Fibroblast of skin of scalp (primary cell): ENCODE measurements at places on chromosomes 1 and 21.

GRCh38 chr1:87872692-87873091 lies 544.0 kb downstream of the LMO4 start:
- no peak for DNase-seq

GRCh38 chr1:44822981-44823451 lies 14.7 kb downstream of the BTBD19 start:
- no peak for DNase-seq

- peak; percentile 33 for DNase-seq
Observed at GRCh38 chr1:107637101-107637500, 327.9 kb downstream of the VAV3 start.

GRCh38 chr1:201127755-201128455 lies 921 bp upstream of the ASCL5 start:
- peak; percentile 82 for DNase-seq

DNA sequence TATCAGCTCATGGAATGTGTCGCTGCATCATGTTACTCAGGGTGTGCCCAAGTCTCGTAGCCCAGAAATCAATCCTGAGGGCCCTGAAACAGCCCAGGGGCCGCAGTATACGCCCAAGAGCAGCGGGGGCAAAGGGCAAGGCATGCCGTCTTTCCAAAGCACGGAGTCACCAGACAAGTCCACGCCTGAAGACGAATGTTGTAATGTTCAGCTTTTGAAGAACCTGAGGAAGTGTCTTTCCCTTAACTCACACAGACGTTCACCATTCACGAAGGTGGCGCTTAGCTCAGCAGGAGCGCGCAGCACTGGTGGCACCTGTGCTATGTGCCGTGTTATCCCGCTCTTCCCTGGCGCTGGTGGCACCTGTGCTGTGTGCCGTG lies 18.8 kb upstream of the PWP2 start:
- DNase-seq: no peak

DNA sequence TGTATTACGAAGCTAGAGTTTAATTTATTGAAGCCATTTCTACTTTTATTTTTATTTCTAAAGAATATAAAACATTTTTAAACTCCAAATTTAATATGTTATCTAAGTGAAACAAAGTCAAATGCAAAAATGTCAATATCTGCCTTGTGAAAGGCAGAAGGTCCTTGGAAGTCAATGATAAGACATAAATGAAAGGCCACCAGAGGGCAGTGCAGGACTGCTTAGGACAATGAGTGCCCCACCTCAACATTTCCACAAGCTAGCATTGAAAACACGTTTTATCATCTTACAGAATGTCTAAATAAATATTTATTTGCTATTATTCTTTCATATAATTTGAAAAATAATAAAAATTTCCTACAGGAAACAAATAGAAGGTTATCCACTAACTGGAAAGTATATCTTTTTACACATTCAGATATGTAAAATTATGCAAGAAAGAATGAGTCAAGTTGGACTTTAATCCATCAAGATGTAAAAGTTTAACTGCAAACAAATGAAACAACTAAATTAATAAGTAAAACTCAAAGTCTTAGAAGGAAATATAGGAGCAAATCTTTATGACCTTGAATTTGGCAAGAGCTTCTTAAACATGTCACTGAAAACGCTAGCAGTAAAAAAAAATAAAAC lies 140.1 kb upstream of the FMN2 start:
- peak; percentile 66 for DNase-seq

DNA sequence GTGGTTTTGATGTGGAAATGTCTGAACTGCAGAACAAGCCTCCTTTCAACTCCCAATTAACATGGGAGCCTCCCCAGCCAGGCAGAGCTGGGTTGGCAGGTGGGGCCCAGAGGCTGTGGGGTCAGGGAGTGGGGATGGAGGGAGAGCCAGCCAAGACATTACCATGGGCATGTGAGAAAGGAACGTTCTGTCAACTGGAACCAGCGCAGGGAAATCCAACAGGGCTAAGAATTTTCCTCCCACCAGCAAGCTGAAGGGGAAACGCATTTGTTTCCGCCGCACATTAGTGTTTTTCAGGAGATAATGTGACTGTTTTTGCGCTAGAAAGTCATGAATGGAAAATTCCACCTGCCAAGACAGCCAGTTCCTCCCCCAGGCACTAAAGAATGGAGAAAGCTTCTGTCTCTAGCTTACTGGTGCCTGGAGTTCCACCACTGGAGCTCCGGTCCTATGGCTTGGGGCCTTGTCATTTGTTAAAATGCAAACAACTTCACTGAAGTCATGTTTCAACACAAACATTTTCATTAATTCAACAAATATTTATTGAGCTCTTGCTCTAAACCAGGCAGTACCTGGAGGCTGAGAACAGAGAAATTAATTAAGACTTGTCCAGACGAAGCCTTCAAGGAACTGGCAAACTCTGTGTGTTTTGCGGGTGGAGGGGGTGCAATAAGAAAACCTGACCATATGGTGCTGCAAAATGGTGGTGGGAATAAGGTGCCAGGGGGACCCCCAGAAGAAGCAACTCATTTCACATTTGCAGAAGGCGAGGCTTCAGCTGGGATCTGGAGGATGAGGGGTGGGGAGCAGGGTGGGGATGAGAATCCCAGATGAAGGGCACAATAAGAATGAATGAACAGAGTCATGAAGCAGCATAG lies 305.1 kb downstream of the MATN1 start:
- DNase-seq: no peak

DNA sequence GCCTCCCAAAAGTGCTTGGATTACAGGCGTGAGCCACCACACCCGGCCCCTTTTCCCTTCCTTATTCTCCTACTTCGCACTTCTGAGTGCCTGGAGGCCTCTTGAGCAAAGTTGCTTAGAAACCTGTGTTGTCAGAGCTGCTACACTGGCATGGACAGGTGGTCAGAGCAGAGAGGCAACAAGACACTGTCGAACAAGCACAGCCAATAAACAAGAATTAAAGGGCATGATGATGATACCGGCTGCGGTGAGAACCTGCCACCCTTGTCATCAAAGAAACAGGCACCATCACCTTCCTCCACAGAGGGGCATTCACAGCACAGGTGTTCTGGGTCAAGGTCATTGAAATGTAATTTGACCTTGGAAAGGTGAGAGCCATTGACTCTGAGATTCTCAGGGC lies 23.3 kb downstream of the STUM start:
- DNase-seq: no peak

GRCh38 chr1:209839875-209840546 lies 12.2 kb downstream of the UTP25 start:
- DNase-seq: peak; percentile 94

- no peak for DNase-seq
Observed at GRCh38 chr1:7293702-7294629, 477.1 kb upstream of the VAMP3 start.

DNA sequence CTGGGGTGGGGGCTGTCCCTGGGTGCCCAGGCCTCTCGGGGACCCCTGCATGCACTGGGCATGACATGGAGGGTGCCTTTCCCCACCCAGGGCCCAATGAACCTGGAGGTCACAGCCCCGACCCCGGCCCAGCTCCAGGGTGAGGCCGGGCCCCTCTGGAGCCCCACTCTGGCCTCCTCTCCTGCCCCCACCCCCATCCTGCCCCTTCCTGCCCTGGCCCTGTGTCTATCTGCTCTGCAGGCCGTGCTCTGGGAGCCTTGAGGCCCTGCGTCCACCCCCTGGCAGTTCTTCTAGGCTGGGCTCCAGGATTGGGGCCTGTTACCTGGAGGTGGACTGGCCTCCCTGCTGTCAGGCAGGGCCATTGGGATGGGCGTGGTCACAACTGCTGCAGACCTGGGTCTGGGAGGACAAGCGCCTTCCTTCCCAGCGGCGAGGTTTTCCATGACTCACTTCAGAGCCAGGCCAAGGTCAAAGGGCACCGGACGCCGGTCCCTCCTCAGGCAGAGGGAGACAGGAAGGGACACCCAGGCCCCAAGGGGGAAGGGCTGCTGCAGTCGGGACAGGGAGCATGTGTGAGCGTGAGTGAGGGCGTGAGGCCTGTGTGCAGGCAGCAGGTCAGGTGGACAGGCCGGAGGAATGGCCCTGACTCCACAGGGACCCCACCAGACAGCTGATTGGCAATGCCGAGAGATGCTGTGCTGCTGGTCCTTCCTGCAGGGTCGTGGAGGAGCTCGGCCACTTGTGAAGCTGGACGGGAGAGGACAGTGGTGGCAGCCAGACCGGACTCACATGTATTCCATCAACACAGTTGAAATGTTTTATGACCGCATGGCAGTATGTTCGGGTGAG lies 31.1 kb upstream of the POFUT2 start:
- DNase-seq: no peak

DNA sequence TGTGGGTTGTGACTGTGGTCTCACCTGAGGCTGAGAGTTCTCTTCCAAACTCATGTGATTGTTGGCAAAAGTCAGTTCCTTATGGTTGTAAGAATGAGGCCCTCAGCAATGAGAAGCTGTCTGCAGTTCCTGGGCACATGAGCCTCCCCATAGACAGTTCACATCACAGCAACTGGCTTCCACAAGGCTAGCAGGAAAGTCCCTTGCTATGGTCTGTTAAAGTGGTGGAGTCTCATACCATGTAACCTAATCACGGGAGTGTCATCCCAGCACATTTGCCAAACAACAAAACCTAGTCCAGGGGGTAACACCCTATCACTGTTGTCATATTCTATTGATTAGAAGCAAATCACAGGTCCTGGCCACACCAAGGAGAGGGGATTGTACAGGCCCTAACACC lies 163.8 kb downstream of the BACH1 start:
- DNase-seq: no peak

- DNase-seq: no peak
Observed at GRCh38 chr1:160373696-160374095, 6.8 kb downstream of the NHLH1 start.

GRCh38 chr1:105544475-105544874 lies 1512.0 kb upstream of the PRMT6 start:
- peak; percentile 43 for DNase-seq

DNA sequence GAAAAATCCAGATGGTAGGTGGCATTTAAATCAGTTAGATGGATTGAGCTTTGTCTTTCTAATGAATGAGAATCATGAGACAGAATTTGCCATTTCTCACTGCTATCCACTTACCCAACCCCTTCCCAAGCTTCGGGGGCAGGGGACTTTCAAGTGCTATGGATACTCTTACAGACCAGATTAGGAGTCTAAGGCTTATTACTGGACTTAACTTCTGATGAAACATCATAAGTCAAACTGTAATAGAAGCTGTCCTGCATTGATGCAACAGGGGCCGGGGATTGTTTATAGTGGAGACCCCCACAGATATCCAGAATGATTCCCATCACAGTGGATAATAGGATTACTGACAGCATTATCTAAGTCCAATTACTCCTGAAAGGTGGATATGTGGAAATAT lies 267.0 kb downstream of the NUF2 start:
- DNase-seq: no peak

DNA sequence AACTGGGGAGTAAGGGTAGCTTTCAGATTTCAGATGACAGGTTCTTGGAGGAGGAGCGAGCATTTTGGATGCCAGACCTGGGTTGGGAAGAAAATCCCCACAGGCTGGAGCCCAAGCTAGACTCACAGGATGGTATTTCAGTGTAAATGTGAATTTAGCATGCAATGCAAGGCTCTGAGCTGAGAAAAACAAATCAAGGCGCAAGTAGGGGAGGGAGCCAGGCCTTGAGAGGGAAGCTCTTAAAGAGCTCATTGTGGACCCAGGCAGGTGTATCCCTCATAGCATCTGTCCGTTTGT lies 386.1 kb downstream of the MATN1 start:
- no peak for DNase-seq

DNA sequence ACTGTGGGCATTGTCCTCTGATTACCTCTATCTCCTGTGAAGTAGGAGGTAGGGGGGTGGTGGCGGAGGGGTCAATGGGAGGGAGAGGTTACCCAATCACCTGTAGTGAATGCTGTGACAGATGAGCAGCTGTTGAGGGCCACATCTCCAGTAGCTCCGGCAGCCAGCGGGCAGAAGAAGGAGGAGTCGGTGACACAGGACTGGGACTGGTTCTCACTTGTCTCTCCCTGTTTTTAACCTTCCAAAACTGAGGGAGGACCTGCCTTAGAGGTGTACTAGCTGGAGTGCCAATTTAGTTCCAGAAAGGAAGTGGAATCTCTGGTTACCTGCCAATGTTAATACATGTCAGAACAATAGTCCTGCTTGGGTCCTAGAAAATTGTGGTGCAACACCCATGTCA lies 56.2 kb upstream of the ENAH start:
- DNase-seq: no peak

DNA sequence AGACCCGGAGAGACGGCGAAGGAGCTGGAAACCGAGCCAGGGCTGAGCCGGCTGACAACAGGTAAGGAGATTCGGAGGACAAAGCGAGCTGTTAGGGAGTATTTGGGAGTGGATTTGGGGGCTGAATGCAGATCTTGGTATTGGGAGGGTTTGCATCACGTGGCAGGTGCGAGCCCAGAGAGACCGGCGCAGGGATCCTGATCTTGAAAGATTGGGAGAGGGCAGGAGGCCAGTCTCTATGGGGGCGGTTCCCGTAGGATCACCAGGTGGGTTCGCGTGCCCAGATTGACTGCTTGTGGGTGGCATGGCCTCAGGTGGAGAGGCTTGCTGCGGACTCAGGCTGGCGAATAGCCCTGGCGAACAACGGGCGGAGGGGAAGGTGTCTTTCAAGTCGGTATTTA lies 204 bp downstream of the CIART start:
- DNase-seq: no peak

- peak; percentile 53 for DNase-seq
Observed at GRCh38 chr1:8382051-8382505, 64.2 kb downstream of the SLC45A1 start.

GRCh38 chr1:38487396-38487795 lies 372.2 kb downstream of the RRAGC start:
- DNase-seq: no peak

GRCh38 chr1:183989078-183989577 lies 48.4 kb downstream of the COLGALT2 start:
- peak; percentile 74 for DNase-seq

DNA sequence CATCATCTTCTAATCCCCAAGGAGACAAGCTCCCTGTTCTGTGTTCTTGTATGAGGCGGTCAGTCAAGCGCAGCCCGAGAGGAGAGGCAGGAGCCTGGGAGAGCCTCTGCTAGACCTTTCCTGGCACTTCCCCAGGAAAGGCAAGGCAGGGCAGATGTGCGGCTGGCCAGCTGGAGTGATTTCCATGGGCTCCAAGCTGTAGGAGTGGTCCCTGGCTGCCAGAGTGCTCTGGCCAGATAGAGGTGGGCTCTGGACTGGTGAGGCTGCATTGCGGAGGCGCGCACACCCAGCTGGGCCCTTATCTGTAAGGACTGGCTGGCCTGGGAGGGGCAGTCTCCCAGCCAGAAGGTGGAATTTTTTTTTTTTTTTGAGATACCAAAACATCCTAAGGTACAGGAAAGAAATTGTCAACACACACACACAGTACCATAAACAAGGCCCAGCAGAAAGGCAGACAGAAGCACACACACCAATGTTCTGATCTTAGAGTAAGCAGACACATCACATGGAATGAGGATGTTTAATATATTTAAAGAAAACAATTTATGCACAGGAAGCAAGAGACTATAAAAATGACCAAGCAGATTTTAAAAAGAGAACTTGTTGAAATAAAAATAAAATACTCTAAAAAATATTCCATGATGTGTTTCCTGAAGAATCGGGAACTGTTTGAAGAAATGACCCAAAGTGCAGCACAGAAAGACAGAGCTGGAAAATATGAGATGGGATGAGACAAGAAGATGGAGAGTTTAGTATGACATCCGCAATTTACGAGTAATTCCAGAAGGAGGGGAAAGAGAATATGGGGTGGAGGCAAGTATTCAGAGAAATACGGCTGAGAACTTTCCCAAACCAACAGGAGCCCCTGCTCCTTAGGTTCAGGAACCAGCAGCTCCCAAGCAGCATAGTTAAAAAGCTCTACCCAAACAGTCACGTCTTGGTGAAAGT lies 13.4 kb downstream of the IBA57 start:
- DNase-seq: no peak

- DNase-seq: no peak
Observed at GRCh38 chr1:63628607-63629006, 35.4 kb downstream of the PGM1 start.

GRCh38 chr1:54027848-54028247 lies 9.9 kb upstream of the LDLRAD1 start:
- DNase-seq: no peak
